T1000 (cell line): ENCODE measurements at places on chromosomes 4 and X.

- DNase-seq, result no peak
Observed at GRCh38 chr4:150582873-150583286, 929 bp downstream of the MAB21L2 start.

DNA sequence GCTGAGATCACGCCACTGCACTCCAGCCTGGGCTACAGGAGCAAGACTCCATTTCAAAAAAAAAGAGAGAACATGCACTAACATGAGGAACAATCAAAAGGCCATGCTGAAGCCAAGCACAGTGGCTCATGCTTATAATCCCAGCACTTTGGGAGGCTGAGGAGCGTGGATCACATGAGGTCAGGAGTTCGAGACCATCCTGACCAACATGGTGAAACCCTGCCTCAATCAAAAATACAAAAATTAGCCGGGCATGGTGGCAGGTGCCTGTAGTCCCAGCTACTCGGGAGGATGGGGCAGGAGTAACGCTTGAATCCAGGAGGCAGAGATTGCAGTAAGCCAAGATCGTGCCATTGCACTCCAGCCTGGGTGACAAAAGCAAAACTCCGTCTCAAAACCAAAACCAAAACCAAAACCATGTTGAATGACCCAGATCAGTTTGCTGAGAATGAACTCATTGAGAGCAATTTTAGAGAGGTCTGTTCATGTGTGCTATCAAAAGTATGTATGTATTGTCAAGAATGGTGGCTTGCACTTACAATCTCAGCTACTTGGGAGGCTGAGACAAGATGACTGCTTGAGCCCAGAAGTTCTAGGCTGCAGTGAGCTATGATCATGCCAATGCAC is 44.8 kb downstream of the PDS5A start:
- no peak for DNase-seq

DNA sequence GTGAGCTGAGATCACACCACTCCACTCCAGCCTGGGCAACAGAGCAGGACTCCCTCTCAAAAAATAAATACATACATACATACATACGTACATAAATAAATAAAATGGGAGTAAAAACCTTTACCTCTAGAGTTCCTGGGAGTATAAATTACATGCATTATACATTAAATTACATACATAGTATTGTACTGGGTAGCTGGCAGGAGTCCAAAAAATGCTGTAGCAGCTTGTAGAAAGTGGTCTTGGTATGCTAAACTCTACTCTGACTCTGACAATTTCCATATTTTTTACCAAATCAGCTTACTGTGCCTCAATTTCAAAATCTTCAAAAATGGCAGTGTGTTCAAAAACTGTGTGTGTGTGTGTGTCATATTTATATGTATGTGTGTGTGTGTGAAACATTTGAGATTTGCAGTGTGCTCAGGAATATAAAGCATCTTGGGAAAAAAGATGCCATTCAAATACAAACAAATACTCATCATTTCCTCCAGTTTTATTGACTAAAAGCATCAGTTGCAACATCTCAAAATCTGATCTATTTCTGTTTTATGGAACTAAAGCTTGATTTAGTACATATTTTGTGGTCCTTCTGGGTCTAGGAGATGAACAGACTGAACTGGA is 171.7 kb downstream of the SHROOM3 start:
- DNase-seq, result no peak

- no peak for DNase-seq
Observed at GRCh38 chrX:115237056-115237455, 3.2 kb upstream of the LRCH2 start.

DNA sequence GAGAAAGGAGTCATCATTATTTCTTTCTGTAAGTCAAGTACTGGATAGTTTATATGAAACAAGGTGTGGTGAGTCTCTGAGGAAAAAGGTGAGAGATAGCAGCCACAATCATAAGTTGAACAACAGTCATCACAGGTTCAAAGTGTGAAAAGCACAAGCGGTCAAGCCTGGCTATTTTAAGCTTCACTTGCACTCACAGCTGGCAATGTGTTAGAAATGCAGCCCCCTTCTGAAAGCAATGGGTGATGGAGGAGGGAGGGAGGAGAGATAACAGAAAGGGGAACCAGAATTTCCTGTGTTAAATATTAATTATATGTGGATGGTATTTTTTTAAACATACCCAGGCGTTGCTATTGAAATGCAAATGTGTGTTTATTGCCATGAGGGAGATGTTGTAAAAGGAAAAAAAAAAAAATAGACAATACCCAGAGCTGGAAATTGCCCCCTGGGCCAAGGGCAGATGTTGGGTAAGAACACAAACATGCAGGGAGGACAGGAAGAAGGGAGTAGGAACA is 26.9 kb upstream of the BMP3 start:
- no peak for DNase-seq

GRCh38 chrX:107562482-107562881 is 65.8 kb upstream of the PRPS1 start:
- DNase-seq, result peak; percentile 23

GRCh38 chr4:43241104-43241503 is 348.6 kb downstream of the GRXCR1 start:
- no peak for DNase-seq

DNA sequence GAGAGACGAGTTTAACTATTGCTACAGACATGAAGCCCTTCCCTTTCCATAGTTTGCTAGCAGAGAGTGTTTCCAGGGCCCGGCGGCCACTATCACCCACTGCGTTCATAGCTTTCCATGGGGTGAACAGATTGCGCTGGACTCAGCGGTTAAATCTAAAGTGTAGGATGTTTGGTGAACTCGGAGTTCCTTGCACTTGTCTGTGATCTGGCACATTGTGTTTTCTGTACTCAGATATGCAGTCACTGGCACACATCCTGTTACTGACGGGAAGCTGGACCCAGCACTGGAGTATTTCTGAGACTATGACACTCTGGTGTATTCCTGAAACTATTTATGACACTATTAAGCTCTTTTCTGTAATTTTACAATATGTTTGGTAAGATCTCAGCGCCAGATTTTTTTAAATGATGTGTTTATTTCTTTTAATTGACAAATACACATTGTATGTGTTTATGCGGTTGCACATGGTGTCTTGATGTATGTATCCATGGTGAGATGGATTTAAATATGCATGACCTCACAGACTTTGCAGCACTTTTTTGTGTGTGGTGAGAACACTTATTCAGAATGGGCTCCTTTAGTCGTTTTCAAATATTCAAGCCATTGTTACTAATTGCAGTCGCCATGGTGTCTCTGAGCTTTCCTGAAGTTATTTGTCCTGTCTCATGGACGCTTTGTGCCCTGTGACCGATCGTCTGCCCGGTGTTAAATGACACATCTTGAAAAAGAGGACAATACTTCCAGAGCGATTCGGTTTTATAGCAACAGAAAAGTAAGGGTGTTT is 14.1 kb downstream of the CD99 start:
- no peak for DNase-seq

DNA sequence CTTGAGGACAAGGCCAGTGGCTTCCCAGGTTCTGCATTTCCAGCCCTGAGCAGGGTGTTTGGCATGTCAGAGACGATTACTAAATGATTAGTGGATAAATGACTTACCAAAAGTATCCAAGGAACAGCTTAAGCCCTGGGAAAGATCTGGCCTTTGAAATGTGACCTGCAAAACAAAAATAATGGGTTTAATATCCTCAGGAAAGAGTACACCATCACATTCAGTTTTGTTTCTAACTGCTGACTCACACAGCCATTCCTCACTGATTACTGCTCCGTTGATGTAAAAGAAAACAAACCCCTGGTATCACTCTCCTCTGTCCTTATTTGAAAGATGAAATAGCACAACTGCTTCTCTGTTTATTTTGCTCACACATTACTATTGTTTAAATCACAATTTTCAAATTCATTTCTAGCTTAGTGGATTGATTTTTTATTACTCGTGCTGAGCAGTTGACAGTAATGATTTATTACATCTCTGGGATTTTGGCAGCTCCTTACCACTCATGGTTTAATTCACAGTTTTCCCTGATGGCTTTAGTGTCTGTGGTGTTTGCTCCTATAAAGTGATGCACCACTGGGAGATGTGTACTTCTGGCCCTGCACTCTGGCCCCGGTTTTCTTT is 117.0 kb downstream of the CBLL2 start:
- DNase-seq, result no peak

DNA sequence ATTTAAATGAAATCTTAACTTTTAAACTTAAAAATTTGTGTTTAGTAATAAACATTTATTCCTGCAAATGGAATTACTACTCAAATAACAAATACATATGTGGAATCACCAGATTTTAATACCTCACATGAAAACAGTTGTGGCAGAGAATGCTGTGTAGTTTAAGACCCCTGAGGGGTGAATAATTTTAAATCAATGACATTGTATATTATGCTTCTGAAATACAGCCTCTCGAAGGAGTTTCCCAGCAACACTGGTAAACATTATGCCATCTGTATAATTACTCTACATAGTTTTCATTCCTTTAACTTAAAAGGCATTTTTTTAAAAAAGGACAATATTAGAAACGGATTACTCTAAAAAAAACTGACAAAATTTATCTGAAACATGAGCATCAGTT is 2313.3 kb downstream of the ARAP2 start:
- no peak for DNase-seq

DNA sequence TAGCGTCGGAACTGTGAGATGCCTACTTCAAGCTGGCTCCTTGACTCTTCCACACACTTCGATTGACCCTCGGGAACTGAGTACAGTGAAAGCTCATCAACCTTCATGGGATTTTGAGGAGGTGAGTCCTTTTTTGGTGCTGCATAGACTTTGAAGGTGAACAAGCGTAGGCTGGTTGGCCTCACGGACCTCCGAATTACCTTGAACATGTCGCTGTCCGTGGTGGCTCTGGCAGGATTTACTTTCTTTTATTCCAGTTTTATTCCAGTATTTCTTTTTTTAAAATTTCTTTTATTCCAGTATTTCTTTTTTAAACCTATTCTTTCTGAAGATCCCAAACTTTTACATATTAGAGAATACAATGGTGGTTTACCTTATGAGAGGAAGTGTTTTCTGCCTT is 45.2 kb downstream of the YTHDC1 start:
- DNase-seq, result no peak

DNA sequence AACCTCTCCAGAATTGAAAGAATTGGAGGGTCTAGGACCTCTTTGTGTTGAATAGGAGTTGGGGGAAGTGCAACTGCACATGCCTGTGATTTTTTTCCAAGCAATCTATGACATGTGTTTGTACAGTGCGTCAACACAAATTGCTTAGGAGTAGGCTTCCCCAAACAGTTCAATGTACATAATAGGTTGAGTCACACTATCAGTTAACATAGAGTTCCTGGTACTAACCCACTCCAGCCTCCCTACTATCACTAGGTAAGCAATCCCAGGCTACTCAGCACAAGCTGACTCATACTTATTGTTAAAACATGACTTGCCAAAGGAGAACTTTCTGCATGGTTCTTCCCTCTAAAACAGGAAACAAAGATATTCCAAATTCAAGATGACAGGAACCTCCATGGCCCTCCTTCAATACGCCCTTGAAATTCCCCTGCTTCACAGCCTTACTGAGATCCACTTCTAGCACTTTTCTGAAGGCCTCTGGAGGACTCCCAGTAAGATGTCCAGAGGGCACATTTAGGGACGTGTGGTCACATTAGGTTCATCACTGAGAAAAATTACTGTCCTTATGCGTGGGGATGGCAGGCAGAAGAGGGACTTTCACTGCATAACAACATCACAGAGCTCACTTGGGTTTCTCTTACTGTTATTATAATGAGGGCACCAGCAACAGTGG is 8.4 kb upstream of the VSIG1 start:
- no peak for DNase-seq

GRCh38 chr4:114177628-114178027 is 198.2 kb upstream of the ARSJ start:
- DNase-seq, result no peak

DNA sequence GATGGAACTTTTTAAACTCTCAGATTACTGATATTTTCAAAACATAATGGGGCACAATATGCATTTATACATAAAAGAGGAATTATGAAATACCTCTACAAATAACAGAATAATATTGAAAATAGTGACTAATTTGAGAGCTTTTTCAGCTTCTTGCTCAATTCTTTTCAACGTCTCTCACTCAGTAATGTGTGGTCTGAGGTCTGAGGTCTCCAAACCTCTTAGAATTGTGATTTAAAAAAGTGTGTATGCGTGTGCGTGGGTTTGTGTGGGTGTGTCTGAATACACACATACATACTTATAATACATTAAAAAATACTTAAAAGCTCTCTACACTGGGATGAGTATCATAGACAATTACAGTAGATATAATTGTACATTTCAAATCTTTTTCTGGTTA is 7.9 kb downstream of the NDNF start:
- DNase-seq, result no peak

GRCh38 chr4:13298655-13299054 is 185.5 kb downstream of the RAB28 start:
- no peak for DNase-seq

DNA sequence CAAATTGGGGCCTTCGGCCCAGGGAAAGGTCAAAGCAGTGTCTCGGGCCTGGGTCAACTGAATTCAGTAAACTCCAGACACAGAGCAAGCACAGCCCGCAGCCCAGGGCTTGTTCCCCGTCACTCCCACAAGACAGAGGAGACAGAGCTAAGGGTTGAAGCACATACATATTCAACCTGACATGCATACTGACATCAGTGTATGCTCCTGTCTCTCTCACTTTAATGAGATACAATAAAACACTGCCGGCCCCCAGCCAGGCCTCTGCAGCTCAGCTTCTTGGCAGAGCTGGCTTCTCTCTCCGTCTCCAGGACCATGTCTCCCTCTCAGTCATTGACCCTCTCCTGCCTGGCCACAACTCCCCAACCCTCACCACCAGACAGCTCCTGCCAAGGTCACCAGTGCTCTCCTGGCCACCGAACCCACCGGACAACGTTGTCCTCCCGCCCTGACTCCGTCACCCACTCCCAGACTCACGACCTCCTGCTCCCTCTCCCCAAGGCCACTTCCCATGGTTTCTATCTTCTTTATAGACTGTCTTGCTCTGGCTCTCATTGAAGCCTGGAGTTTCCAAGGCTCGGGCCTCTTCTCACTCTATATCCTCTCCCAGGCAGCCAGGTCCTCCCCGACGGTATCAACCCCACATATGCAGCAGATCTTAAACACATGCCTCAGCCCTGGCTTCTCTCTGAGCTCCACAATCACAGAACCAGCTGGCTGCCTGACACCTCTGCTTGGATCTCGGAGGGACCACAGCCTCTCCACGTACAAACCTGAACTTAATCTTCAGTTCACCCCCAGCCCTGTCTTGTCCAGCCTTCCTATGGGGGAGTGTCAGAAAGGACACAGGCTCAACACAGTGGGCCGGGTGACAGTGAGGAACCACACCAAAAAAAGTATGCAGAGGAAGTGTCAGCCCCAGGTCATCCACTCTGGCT is 67.7 kb upstream of the C4orf50 start:
- DNase-seq, result no peak
